ENCODE measurements at places on chromosomes 6 and 20.
A peak's percentile ranks its signal among the peaks of the same experiment; 100 is the strongest.

DNA sequence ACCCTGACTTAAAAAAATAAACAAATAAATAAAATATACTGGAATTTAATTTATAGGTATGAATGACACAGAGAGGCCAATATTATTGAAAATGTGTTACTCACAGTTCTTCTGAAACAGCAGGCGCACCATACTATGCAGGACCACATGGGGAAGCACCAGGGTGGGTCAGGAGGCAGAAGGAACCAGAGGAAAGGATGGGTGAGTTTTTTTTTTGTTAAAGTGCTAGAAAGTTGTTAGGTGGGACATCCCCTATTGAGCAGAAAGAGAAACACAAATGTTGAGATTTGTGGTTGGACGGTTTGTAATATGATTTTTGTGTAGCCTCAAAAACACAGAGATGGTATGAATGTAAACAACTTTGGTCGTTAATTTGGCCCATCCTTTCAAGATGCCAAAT lies 26.0 kb downstream of the PTPRA start:
- DNase-seq: no peak

GRCh38 chr6:83708970-83709747 lies at the start of gene SNAP91:
Gene SNAP91 (minus strand): TSS chr6:83709101. CDS start chr6:83707927, 1,174 bp downstream.
- DNase-seq: peak; percentile 56

GRCh38 chr6:4615891-4616290 lies 160.3 kb upstream of the CDYL start:
- DNase-seq: no peak

DNA sequence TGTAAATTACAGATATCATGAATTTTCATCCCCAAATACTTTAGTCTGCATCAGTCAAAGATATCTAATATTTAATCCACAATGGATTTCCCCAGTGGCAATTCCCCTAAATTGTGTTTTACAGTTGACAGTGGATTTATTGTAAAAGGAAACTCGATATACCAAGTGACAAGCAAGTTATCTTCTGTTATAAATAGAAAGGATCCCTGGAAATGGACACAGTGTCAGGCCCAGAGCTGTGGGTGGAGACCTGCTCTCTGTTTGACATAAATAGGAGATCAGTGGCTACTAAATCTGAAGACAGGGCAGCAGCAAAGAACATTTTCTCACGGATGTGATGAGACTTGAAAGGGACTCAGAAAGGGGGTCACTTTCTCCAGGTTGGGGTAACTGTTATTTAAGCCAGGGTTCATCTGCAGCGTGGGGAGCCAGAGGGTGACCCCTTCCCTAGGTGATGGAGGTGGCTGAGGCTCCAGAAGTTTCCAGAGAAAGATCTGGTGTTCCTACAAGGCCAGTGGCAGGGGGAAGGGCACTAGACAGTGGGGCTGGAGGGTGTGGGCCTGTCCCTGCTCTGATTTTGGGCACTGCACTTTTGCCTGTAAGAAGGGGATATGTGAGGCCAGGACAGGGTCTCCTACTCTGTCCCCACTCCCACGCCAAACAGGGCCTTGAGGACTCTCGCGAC lies 12.3 kb upstream of the FAM110A start:
- DNase-seq: no peak

DNA sequence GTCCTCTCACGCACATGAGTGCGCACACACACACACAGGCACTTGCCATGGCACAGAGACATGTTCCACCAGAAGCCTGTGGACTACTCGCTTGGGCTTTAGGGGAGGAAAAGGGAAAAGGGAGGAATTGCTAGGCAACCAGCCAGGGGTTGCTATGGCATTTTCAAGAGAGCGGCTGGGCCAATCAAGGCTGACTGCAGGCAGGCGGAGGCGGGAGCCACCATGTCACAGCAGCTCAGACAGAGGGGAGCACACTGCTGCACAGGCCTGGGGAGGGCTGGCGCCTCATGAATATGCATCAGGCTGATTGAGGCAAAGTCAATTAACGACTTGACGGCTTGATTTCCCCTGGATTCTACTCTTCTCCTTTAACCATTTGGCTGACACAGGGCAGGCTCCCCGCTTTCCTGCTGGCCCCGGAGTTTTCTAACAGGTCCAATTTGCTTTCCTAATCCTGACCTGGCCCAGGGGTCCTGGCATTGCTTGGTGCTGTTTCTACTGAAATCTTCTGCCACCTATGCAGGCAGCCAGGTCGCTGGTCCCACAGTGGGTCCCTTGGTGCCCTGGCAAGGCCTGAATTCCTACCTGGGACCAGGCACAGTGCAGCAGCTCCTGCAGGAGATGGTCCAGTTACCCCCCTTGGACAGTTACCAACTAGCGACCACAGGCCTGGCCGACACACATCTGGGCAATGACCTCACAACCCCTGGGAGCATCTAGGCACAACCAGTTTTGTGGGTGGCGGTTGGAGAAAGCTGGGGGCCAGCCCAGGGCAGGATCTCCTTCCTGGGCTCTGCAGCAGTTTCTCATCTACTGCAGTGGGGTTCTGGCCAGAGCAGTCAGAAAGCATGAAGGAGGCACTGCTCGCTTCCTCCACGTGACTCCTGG lies 52.1 kb downstream of the YTHDF1 start:
- no peak for DNase-seq

DNA sequence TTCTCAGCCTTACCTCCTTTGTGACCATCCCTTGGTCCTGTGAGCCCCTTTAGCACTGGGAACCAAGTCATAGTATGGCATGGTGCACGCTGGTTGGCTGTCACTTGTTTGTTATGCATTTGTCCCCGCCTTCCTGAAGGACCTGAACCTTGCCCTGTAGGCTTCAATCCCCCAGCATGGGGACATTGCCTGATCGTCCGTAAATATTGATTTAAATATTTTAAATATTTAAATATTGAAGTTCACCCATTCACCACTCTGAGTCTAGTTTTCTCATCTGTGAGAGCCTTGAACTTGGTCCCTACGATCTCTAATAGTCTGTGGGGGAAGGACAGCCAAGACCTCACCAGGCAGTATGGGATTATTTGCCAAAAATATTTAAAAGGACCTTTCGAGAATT lies 23.8 kb upstream of the PREX1 start:
- no peak for DNase-seq

DNA sequence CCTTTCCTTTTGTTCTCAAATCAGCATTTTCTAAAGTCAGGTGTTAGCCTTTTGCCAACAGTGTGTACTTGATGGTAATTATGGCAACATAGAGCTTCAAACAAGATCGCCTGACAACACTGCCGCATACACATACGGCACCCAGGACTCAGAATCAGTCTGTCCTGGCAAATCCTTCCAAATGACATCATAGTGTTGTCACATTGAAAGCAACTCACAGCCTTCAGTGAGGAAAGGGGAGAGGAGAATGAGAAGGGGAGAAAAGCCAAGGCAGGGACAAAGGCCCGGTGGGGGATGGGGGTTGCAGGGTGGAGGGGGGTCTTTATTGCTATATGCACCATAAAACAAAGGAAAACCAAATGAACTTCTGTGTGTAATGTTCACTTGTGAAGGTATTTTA lies 65.7 kb upstream of the PTGIS start:
- no peak for DNase-seq

DNA sequence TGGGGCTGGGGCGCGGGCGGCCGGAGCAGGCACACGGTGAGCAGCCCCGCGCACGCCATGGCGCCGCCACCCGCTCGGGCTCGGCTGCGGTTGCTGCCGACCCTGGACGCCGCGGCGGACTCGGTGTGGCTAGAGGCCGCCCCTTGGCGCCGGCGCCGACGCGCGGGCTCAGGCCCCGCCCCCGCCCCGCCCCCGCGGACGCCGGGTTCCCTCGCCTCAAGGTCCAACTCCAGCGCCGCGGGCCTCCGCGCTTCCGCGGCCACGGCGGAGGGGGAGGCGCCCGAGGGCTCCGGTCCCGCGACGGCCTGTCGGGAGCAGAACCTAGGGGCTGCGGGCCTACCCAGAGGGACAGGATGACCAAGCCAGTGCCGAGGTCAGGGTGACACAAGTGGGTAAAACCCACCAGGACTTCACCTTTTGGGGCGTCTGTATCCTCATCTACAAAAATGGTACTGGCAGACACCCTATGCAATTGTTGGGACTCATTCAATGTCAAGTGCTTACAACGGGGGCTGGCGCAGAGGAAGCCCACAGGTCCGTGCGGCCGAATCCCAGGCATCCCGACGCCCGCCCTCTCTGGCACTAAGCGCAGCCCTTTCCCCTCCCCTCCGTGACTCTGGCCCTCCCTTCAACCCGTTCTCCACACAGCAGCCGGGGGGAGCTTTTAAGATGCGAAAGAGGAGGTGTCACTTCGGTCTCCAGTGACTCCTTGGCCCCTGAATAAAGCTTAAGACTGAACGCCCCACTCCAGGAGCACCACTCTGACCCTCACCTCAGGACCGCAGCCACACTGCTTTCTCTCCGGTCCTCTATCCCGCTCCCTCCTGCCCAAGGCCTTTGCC lies at the start of gene NECAB3:
NECAB3 (minus strand) TSS at position 135 of the 842 bp plus-strand sequence; CDS start at position 59, 76 bp downstream.
- DNase-seq: peak; percentile 75

- DNase-seq: no peak
These were observed 212.4 kb upstream of the ARID1B start for GRCh38 chr6:156564807-156565149.

- peak; percentile 16 for DNase-seq
These were observed 36.3 kb downstream of the RNF146 start for GRCh38 chr6:127302728-127303660.

DNA sequence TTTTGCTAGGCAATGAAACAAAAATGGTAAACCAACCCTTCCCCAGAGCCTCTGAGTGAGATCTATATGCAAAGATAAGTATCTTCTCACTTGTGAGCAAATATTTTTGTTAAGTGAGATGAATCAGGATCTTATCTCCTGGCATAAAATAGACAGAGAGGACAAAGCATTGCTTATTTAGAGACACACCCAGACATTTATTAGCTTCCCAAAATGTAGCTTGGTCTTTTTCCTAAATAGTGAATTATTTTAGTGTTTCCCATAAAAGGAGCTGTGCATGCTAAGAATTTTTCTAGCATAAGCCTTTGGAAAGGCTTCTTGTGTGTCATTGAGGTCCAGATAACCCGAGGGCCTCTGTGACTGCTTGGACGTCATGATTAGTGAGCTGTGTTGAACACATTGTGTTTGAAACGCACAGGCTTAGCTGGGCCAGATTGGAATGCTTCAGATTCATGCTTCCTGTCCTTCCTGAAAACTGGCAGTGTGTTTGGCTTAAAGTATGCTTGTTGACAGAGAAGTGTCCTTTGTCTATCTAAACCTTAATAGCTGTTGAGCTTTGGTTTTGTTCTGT lies 16.5 kb downstream of the MTHFD1L start:
- peak; percentile 40 for DNase-seq

DNA sequence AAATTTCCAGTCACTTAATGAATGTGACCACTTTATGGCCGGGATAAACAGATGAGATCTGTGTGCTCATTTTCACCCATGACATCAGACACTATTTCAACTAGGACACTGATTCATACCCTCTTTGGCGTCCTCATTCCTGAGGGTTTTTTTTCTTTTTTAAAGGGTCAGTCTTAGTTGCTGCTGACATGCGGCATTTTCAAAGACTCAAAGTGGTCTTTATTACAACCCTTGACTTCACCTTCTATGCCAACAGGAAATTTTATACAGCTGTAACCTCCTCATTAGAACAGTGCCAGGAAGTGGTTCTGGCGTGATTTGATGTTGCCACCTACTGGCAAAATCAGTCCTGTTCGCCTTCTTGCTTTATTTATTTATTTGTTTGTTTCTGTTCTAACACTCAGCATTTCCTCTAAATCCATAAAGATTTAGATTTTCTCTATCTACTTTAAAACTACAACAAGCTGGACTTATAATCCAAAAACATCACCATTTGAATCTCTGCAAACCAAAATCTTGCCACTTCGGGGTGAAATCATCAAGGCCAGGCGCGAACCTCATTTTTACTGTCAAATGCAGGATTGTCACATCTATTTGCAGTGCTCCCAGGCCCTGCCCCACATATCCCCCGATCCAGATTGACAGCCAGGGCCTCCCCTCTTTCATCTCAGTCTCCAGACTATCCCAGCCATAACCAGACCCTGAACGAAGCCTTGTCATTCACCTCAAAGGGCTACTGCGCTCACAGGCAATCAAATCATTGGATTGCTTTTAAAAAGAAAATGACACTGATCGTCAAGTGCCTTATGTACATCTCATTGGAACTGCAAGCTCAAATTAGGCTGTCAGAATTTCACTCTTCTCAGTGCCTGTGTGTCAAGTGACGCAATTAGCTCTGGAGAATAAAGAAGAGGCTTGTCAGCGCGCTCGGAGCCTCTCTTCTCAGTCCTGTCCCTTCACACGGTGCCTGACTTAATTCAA lies 77.5 kb downstream of the C6orf118 start:
- no peak for DNase-seq

- no peak for DNase-seq
These were observed 9.8 kb upstream of the MAPK13 start for GRCh38 chr6:36120539-36120938.

DNA sequence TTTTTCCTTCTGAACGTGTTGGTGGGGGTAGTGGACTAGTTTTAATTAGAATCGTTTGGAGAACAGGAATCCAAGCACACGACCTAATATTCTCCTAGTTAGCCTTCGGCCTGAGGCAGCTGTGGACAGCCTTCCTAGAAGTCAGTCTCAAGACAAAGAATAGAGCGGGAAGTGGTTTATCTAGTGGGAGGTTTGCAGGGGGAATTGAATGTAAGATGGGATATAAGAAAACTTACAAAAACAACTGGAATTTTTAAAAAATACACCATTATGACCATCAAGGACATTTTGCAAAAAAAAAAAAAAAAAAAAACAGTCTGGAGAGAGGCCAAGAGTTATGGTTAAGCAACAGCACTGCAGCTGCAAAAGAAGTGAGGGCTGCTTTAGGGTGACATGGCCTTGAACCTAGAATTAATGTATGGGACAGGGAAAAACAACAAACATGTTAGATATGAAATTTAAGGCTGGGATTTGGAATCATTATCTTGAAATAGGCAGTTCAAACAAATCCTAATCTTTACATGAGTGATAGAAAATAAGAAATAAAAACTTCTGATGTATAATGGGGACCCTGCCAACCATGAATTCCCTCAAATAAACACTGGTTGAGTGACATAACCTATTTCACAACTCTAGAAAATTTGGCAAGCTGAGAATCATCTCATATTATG lies 40.2 kb downstream of the PLAGL1 start:
- no peak for DNase-seq

GRCh38 chr6:20211037-20211940 lies 980 bp downstream of the MBOAT1 start:
- DNase-seq: no peak

- DNase-seq: no peak
These were observed 343.6 kb upstream of the SASH1 start for GRCh38 chr6:147999001-147999540.

GRCh38 chr20:16057651-16058050 lies 515.6 kb downstream of the KIF16B start:
- no peak for DNase-seq
